ENCODE measurements at places on chromosomes 11 and 22.

DNA sequence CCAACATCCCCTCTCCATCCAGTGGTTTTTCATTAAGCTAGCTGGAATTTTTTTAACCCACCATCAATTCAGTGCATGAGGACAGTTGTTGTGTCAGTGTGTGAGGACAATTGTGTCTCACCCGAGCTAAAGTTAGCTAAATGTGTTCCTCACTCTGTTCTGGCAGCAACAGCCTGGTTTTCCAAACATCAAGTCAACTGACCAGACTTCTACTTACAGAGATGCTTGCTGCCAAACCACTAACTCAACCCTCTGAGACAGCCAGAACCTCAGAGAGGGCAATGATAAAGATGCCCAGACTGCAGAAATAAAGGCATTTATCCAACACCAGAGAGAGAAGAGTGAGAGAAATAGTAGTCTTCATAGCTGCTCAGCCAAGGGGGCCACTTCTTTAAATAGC is 6.7 kb downstream of the PAMR1 start:
- DNase-seq, result no peak

DNA sequence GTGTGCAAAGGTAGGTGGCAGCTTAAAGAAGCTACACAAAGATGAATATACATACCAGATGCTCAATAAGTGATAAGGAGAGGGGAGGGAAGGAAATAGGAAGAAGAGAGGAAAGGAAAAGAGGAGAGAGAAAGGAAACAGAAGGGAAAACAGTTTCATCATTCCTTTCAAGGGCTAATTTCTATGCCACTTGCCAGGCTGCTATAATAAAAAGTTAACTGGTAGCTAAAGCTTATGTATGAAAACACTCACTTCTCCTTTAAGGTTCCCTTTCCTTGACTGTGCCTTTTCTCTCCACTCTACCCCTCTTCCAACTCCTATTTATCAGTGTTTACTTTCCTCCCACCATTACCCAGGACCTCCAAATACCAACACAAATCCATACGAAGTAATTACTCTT is 347.9 kb downstream of the DLG2 start:
- no peak for DNase-seq

GRCh38 chr11:66685276-66686099 is 7.8 kb upstream of the RBM4B start:
- no peak for DNase-seq

GRCh38 chr22:33958741-33959140 is 38.5 kb upstream of the LARGE1 start:
- DNase-seq, result no peak

DNA sequence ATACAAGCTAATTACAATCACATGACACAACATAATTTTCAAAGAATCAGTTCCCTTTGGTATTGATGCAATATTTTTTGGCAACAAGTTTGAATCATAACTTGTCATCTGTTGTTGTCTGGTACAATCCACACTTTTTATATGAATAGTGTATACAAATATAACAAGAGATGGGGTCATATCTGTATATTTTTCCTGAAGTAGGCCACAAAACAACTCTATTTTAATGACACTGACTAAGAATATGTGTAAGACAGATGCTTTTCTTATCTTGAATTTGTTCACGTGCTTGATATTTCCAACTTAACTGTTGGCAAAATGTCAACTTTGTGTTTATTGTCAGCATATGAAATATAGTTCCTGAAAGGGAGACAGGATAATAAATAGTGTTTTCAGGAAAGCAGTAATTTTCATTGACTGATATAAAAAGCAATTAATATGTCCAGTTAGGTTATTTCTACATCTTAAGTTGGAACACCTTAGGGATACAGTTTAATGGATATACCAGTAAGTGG is 27.9 kb downstream of the NOX4 start:
- DNase-seq, result no peak

GRCh38 chr22:17942721-17943120 is 81.6 kb downstream of the MICAL3 start:
- DNase-seq, result no peak

- DNase-seq, result peak; percentile 62
Observed at GRCh38 chr11:18384157-18384641, 10.2 kb upstream of the LDHA start.

DNA sequence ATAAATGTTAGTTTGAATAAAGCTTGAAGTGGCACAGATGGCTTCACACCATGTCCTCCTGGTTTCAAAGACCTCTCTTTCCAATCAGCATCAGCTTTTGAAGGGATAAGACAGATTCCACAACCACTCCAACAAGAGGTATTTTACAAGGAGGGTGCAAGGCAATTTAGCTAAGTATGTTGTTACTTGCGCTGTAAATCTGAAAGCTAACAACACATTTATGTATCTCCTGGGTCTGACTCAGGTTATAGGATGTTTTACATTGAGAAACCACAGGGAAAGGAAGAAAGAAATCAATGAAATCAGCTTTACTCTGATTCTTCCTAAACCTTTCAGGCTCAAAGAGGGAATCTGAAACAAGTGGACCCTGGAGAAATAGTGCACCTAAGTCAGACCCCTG is 12.1 kb downstream of the CWC15 start:
- DNase-seq, result no peak

GRCh38 chr22:48084041-48084728 is 1321.7 kb downstream of the TBC1D22A start:
- no peak for DNase-seq

DNA sequence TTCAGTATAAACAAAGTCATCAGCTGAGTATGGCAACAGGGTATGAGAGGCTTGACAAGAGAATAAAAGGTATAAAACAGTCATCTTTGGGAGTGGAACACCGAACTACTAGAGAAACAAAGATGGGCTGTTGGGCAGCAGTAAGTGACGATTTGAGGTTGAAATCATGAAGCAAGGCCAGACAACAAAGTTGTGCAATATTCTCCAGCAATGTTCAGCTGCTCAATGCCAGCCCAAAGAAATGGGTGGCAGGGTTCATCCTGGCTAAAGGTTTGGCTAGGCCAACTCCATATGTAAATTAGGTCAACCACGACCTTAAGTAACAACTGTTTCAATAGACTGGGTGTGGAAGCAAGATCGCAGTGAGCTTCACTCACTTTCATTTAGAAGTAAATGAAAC is 6.2 kb downstream of the APIP start:
- no peak for DNase-seq

GRCh38 chr11:74377689-74378088 is 20.5 kb downstream of the PGM2L1 start:
- DNase-seq, result no peak

DNA sequence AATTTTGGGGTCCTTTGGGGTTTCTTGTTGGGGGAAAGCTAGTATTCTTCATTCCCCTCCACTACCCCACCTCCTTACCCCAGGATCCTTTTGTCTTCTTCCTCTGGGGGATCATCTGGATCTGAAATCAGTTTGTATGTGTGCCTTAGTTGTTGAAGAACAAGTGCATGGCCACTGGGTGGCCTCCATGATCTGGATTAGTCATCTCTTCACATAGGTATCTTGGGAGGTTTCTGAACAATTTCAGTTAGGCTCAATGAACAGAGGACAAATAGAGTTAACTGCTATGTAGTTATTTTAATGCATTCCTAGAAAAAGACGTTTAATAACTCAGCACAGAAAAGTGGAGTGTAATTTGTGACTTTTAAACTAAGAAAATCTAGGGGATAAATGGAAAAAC is 7.1 kb upstream of the VWA5A start:
- DNase-seq, result no peak

DNA sequence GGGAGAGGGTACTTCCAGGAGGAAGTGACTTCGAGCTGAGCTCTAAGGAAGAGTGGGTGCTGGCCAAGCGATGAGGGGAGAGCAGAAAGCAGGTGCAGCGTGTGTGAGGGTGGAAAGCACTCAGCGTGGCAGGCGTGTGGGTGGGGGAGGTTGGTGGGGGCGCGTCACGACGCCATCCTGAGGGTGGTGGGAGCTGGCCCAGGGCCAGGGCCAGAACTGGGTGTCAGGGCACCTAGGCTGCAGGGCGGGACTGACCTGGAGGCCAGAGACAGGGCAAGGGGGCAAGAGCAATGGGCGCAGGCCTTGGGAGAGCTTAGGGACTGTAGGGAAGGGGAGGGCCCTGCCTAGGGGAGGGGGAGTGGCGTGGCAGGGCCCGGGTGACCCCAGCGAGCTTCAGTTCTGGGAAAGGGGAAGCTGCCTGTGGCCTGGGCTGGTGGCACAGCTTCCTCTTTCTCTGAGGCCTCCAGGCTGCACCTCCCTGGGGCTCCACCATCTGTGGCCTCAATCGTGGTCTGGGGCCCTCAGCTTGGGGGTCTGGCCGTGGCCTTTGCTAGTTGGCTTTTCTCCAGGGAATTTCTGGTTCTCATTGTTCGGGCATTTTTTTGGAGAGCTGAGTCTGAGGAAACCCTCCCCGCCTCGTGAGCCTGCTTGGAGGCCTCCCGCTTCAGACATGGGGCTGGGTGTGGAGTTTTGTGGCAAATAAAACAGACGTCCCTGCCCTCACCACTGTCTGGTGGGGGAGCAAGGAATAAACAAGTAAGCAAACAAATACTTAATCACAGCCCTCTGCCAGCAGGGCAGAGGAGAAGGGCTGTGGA is 8.9 kb downstream of the RELT start:
- peak; percentile 83 for DNase-seq

DNA sequence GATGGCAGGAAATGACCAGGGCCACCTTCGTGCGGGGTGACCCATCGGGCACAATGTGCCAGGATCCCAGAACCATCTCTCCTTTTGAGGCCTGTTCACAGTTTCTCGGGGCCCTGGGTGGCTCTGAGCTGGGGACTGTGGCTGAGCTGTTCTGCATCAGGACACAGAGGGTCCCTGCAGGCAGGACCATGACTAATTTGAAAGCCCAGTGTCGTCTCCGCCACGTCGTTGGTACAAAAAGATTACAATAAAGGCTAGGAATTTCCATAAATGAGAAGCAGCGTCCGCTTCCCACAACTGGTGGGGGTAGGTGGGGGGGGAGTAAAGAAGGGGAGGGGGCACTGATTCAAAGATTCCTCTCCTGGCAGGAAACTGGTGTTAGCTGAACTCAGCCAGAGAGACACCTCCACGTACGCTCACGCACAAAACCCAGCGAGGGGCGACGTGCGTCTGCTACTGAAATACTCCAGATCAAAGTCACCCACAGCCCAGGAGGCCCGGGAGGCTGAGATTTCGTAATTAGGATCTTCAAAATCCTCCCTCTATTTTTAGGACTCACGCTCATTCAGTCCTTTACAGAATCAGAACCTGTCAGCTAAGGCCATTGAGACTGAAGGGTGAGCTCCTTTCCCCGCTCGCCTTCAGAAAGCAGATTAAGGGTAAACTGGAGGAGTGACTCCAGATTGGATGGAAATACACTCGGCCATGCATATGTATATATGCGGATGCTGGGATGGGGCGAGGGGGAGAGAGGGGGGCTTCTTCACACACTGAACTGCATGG is 11.0 kb downstream of the MN1 start:
- DNase-seq, result no peak

DNA sequence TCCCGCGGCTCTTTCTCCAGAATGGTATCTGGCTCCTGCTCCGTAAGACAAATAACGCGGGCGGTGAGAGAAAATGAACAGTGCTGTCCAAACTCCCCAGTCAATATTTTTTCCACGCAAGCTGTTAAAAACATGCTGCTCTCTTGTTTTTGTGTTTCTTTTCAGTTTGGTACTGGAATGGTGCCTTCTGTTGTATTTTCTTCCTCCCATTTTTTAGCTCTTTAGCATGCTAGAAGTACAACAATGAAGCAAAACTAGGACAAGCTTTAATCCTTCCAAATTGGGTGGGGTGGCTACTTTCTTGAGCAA is 599 bp upstream of the PPP2R1B start:
- DNase-seq, result no peak

- DNase-seq, result no peak
Observed at GRCh38 chr11:44066732-44067141, 667 bp downstream of the ACCS start.

DNA sequence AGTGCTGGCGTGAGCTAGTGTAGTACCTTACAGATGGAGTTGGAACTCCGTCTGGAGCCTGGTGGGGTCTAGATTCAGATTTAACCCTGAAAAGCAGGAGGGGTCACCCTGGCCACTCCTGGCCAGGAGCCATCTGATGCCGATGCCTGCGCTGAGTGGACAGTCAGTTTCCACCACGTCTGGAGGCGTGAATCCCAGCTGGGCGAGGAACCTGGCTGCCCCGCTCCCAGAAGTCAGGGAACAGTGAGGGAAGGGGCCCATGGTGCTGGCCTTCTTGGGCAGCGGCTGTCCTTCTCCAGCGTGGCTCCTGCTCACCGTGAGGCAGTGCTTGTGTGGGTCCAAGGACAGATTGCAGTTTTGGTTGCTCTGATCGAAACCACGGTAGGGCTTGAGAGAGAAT is 76.3 kb downstream of the PARVB start:
- no peak for DNase-seq

GRCh38 chr22:50576070-50576469 is 2.2 kb downstream of the CPT1B start:
- DNase-seq, result no peak

GRCh38 chr11:8937659-8938058 is 4.9 kb upstream of the C11orf16 start:
- DNase-seq, result no peak

DNA sequence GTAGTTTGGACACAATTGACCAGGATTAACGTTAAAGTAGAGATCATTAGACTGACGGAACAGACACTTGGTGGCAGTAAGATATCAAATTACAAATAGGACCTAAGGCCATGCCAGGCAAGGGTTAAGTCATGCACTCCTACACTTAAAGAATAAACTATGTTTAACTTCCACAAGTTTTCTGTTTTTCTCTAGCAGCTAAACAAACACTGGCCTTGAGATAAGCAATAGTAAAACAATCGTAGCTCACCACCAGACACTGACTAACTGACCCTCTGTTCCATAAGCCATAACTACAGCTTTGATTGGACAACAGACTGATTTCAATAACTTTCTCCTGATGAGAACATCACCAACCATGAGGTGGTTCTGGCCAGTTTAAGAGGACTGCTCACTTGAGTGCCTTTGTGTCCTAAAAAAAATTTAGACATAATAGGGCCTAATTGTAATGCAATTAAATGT is 2.0 kb upstream of the CEP126 start:
- no peak for DNase-seq

- peak; percentile 84 for DNase-seq
Observed at GRCh38 chr11:63769042-63769713, 603 bp upstream of the ZFTA start.

- DNase-seq, result no peak
Observed at GRCh38 chr11:124219126-124219525, 21.8 kb upstream of the OR8G1 start.

GRCh38 chr11:17490938-17491337 is 14.3 kb upstream of the ABCC8 start:
- DNase-seq, result no peak

- no peak for DNase-seq
Observed at GRCh38 chr11:86062719-86063118, 6.2 kb downstream of the PICALM start.

DNA sequence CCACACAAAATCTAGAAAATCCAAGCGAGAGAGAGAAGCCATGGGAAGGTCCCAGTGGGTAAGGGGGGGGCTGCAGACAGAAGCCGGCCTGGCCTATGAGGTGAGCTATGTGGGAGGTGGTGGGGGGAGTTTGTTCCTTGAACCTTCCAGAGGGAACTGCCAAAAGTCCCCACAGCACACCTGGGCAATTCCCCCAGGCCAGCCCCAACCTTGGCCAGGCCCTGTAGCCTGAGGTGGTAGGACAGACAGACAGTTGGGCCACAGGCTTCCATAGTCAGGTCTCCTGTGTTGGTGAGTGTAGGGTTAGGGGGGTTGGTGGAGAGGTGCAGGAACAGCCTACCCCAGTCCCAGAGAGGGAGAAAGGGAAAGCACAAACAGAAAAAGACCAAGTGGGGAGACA is 39.0 kb downstream of the LMO1 start:
- no peak for DNase-seq
